ENCODE measurements at places on chromosomes 3 and 15.

DNA sequence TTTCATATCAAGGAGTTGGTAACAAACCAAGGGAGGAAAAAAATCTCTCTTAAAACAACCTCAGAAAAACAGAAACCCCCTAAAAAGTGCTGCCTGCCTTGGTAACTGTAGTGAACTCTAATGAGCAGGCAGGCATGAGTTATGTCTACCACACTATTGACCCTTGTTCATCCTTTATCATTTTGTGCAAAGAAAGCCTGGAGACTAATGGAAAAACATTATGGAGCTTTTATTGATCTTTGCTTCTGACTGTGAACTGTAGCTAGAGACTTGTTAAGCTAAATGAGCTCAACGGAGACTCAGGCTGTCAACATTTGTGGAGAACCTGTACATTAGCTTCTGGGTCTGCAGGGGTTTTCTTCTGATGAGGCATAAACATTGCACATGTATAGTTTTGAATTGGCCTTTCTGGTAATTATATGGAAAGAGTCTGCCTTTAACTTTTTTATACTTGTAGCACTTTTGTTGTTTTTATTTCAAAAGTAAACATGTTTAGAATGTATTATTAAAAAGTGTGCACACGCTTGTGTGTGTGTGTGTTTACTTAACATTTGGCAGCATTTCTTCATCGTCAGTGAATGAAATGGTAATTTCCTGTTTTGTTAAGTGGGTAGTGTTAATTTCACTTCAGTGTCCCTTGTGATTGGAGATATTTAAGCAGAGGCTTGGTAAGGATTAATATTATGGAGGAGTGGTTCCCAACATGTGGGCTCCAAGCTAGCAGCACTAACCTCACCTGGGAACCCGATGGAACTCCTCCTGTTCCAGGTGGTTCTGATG lies 15.9 kb upstream of the SPTSSB start:
- DNase-seq, result no peak

DNA sequence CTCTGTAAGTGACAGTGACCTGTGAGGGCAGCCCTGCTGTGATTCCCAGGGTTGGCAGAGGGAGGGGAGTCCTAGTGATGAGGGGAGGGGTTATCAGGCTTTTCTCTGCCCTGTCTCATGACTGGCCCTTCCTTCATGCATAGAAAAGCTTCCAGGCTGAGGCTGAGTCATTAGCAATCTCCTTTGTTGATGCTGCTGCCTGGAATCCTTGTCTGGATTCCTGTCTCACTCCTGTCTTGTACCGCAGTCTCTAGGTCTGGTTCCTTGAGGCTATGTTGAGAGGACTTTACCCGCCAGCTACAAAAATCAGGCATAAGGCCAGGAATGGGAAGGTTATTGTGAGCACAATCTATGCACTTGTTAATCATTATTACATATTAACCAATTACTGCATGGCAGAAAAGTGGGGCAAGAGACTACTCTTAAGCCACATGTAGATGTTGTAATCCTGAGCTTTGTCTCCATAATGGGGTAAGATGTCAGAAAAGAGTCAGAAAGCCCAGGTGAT lies 7.2 kb downstream of the KLHL6 start:
- DNase-seq, result peak; percentile 98

- DNase-seq, result peak; percentile 74
Measured at GRCh38 chr15:55587321-55588069, 650 bp downstream of the PYGO1 start.

- no peak for DNase-seq
Measured at GRCh38 chr3:193465992-193466608, 87.5 kb upstream of the ATP13A5 start.

DNA sequence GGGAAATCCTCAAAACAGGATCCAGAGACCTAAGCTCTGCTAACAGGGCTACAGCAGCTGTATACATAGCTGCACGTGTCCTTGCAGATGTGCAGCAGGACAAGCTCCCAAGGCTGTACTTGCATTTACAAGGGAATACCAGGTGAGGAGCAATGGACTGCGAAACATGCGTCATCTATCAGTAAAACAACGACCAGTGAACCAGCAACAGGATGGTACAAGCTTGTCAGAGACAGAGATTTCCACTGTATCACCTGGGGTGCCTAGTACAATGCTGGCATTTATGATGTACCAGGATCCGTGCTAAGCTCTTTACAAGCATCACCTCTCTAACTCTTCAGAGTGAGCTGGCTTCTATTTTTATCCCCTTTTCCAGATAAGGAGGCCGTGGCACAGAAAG lies 227.3 kb downstream of the FOXP1 start:
- DNase-seq, result no peak

DNA sequence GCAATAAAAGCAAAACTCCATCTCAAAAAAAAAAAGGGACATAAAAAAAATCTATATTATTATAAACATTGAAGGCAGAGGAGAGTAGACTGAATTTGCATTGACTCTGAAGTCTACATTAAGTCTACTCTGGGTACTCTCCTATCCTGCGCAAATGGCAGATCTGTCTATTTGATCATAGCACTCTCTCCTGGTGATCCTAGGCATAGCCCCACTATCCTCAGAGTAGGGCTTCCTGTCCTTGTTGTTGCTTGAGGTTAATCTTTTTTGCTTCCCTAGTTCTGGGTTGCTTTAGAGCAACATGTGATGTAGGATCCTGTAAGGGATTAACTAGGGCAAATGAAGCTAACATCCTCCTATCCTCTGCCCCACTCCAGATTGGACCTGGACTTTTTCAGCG lies 82.1 kb upstream of the LRRFIP2 start:
- DNase-seq, result peak; percentile 53

DNA sequence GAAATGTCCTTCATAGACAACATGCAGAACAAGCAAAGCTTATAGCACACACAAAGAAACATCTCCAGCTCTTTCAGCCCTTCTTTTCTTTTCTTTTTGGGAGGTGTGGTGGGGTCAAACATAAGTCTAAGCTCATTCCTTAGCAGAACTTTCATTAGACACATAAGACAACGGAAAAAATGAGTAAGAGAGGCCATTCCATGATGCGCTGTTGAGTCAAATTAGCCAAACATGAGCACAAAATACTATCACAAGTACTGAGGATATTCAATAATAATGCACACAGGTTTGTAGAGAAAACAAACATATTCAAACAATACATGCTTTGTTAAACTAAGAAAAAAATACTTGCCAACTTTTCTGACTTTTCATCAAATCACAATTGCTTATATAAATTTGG lies 83.0 kb downstream of the PLOD2 start:
- DNase-seq, result no peak

DNA sequence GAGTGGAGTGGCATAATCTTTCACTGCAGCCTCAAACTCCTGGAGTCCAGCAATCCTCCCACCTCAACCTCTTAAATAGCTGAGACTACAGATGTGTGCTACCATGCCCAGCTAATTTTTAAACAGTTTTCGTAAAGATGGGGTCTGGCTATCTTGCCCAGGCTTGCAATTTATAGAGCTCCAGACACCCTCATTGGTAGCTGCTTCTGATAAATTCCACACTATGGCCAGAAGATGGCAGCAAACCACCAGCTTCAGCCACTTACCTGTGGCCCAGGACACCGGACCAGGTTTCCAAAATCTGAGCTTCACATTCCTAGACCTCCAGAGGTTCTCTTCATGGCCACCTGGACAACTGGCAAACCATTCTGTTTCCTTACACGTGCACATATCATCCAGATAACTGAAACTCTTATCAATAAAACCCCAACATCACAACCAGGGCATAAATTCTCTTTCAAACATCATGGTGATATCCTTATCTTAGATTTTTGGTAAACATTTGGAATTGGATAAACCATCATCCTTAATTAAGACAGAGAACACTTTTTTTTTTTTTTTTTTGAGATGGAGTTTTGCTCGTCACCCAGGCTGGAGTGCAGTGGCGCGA lies 28.9 kb downstream of the FBXW12 start:
- peak; percentile 82 for DNase-seq

DNA sequence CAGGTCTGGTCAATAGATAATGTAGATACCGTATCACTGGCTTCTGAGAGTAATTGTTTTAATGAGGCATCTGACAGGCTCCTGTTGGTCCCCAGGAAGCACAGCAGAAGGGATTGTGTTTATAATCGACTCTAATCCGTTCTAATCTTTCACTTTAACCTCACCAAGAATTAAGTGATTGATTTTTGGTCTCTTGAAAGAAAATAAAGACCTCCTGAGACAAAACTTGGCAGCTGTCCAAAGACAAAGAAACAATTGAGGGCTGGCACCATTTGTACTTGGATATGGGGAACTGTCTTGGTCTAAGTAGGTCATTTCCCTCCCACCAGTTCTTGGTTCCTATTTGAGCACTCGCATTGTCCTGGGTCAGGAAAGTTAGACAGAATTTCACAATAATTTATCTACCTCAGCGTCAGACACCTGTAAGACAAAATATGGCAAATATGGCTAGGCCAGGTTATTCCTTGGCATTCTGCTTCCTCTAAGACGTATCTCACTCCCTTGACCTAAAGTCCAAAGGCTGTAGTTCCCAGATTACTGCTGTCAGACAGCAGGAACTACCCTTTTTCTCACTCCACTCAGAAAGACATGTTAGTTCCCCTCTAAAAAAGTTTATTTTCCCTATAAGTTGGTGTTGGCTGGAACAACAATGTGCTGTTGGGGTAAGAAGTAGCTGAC lies 22.7 kb upstream of the CD96 start:
- DNase-seq, result no peak

DNA sequence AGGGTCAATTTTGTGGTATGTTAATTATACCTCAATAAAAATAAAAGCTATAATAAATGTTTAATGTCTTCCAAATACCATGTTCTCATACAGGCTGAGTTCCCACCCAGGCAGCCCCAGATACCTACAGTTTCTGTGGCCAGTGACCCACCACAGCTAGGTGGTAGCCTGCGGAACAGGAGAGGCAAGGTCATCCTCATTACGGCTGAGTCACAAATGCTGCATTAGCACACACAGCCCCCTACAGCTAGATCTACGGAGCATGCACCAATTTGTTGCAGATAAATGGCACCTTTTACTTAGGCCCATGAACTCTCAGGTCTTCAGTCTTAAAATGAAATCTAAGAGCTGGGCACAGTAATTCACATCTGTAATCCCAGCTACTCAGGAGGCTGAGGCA lies 5.1 kb downstream of the SPATA12 start:
- peak; percentile 74 for DNase-seq

DNA sequence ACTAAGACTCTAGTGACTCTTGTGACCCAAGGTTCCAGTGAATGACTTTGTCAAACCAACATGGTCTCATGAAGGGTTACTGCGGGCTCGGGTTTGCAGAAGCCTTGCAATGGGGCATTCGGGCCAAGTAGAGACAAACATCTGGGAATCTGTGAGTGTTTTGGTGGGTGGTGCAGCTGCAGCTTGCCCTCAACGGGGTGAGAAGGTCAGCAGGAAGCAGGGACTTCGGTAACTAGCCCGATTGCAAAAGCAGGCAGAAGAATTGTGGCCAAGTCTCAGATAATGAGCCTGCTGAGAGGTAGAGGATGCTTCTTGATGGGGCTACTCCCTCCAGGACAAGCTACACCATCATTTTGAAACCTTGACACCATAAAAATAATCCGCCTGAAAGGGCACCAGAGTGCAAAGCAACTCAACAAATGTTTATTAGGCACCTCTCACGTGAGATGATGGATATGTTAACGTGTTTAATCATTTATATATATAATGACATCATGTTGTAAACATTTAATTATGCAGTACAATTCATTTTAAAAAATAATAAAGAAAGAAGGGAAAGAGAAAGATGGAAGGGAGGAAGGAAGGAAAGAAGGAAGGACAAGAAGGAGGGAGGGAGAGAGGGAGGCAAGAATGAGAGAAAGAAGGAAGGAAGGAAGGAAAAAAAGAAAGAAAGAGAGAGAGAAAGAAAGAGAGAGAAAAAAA lies 263.9 kb upstream of the IGF1R start:
- no peak for DNase-seq

- DNase-seq, result no peak
Measured at GRCh38 chr3:67192466-67192865, 194.4 kb downstream of the KBTBD8 start.

DNA sequence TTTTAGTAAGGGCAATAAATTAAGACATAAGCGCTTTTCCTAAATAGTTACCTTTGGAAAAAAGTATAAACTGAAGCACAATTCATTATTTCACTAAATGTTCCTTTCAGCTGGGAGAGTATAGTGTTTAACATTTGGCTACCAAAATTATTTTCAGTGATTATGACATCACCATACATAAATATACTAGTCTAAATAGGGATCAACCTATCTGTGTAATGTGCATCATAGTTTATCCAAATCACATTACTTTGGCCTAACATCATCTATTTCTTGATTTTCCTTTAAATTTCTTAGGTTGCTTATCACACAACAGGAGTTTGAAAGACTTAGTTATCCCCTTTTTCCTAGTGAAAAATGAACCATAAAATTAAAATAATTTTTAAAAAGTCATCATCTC lies 738.9 kb downstream of the ROBO1 start:
- no peak for DNase-seq

DNA sequence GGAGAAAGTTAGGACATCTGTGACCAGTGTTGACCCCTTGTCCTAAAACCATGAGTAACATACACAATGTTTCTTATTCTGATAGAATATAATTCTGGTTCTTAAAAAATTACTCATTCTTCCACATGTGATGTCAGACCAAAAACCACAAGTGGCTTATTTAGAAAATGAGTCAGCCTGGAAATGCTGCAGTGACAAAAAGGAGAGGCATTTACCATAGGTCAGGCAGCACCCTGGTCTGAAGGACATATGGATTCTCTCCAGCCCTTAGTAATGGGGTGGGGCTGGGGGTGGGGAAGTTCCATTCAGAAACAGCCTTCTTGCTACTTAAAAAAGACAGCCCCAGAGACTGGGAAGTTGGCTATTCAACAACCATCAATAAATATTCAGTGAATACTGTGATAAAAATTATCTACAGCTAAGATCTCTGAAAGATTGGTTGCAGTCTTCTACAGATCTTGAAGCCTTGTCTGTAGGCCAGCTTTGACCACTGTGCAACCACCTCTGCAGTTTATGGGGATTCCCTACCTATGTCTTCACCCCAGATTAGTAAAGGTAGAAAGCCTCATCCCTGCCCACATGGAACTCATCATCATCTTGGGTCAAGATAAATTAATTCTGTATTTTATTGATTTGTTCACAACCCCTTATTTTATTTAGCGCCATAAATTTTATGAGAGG lies 34.9 kb upstream of the TIMP4 start:
- no peak for DNase-seq

- DNase-seq, result no peak
Measured at GRCh38 chr15:89794627-89795241, 18.6 kb downstream of the MESP2 start.

DNA sequence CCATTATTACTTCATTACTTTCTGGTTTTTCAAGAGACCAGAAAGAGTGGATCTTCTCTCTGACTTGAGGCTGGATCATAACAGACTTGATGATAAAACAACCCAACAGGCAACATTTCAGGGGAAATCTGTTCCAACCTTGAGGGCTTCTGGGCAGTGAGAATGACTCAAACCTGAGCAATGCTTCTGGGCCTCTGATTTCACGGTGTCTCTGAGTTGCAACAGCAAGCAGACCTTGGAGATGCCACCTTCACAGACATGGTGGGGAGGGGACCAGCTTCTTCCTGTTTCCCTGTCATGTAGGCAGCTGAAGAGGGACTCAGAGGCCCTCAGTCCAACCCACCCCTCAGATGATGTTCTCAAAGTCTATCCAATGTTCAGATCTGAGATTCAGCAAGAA lies 104.0 kb downstream of the ABHD5 start:
- peak; percentile 29 for DNase-seq

- DNase-seq, result peak; percentile 52
Measured at GRCh38 chr3:193970773-193971206, 165.2 kb upstream of the HES1 start.
